Heart left ventricle (tissue), 16 donors: ENCODE measurements at places on chromosomes 11 and 22.

GRCh38 chr11:102283116-102283485, 34.2 kb upstream of the BIRC3 start:
- no peak for DNase-seq

DNA sequence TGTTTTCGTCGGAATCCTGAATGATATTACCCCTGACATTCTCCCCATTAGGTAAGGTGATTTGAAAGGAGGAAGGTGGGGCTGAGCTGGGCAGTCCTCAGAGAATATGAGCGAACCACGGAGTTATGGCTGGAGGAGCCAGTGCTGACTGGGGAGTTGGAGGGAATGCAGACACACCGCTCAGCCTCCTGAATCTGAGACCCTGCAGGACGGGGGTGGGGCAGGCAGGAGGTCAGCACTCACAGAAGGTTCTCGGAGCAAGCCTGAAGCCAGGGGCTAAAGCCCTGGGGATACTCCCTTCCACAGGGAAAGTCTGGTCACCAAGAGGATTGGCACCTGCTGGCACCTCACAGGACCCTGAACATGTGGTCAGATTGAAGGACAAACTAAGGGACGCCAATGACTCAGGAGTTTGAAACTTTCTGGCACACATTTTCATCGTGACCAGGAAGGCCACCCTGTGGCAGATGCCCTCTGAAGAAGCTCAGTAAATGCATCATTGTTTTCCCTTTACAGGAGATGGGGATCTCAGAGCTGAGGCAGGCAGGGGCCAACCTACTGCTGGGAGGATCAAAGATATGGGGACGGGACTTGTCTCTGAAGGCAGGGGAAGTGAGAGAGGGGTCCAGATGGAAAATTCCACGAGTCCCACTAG, 26.9 kb upstream of the FCHSD2 start:
- no peak for DNase-seq

DNA sequence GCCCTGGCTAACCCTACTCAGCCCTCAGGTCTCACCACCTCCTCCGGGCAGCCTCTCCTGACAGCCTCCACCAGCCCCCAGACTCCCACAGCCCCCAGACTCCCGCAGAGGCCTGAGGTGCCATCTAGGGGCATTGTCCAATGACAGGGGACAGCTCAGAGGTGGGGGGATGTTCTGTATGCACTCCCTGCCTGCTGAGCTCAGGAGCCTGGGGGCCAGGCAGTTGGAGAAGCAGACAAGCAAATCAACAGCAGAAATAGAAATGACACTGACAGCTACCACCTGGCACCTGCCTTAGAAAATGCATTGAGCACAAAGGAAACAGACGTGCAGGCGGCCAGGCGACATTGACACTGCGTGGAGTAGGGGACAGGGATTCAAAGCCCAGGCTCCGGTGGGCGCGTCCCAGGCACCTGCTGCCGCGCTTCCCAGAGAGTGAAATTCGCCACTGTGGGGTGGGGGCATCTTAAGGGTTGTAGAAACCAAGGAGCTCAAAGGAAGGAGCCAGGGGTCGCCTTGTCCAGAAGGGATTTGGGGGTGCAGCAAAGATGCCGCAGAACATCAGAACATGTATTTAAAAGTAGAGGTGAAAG, 22.5 kb upstream of the WNT7B start:
- peak; percentile 19 for DNase-seq

GRCh38 chr11:118522571-118523072, 4.7 kb upstream of the TTC36 start:
- DNase-seq: no peak

DNA sequence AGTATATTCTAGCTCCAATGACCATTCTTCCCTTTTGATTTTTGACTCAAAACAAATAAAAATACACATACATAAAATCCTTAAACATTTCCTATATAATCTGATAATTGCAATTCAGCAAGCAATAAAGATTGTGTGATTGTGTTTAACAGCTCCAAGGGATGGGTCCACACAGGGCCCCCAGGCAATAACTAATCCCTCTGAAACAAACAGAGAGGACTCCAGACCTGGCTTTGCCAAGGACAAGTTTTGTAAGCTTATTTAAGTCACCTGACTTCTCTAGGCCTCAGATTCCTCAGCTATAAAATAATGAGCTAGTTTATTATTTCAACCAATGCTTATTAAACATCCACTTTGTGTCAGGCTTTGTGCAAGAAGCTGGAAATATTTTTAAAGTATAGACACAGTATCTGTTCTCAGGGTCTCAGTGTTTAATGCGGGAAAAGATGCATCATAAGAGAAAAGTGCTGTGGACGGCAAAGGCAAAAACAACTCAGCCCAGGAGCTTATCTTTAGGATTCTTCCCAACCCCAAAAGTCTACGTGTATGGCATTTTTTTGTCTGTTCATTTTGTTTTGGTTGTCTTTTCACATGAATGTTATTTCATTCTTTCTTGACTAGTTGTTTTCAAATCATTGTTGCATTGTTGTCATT, 20.1 kb downstream of the FZD4 start:
- DNase-seq: no peak

DNA sequence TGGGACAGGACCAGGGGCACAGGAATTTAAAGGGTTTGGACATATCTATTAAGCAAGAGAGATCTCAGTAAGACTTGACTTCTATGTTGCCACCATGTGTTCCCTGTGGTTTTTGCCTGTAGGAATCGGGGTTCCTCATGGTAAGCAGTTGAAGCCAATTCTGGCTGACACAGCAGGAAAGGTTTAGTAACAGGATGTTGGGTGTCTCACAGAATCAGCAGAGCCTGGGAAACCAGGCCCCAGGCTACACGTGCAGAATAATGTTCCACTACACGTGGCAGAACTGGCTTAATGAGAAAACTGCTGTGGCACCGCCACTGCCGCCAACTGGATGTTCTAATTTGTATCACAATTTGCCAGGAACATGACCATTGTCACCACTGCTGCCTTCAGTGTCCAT, 264.6 kb upstream of the PLET1 start:
- no peak for DNase-seq

DNA sequence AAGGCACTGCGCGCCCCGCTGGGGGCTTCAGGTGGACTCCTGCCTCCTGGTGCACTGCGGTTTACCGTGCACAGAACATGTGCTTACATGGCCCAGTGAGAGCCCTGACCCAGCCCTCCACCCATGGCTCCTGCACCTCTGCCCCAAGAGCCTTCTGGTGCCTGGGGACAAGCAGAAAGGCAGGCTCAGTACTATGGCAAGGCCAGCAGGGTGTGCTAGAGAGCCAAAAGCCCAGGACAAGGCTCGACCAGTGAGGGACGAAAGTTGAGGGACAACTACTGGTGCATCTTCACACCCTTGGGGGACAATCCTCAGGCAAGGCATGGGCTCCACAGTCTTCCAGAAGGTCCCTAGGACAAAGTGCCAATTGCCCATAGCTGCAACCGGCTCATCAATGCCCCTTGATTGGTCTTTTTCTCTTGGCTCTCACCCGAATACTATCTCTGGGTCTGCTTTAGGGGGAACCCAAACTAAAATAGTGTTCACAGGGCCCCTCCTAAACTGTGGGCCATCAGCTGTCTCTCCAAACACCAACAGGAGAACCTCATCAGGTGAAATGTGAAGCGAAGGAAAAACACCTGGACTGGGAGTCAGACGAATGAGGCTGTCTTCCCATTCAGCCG, 13.5 kb downstream of the PGA5 start:
- peak; percentile 57 for DNase-seq

- peak; percentile 87 for DNase-seq
Observed at GRCh38 chr11:102452461-102453301, at the start of gene TMEM123. TMEM123 (minus strand) TSS chr11:102452765; CDS start chr11:102452623, 142 bp downstream.

DNA sequence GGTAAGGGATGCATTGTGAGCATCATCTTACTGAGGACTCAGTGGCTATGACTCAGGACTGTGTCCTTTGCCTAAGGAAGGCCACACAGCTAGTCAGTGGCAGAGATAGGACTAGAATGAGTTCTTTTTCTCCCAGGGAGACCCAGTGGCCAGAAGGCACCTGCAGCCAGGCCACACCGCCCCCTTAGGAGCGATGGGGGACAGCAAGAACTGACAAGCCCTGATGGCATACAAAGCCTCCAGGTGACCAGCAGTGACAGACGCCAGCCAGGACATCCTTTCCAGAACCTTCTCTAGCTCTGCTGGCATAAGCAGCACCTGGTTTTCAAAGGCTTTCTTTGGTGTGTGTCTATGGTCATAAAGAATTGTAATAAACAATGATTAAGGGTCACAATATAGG, 240.1 kb downstream of the ST3GAL4 start:
- no peak for DNase-seq

DNA sequence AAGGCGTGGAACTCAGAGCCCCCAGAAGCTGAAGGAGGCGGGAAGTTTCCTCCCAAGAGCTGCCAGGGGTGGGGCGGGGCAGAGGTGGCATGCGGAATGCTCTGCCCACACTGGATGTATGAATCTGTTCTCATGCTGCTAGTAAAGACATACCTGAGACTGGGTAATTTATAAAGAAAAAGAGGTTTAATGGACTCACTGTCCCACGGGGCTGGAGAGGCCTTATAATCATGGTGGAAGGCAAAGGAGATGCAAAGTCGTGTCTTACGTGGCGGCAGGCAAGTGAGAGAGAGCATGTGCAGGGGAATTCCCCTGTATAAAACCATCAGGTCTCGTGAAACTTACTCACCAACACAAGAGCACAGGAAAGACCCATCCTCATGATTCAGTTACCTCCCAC, 57.6 kb downstream of the SMIM38 start:
- DNase-seq: no peak

DNA sequence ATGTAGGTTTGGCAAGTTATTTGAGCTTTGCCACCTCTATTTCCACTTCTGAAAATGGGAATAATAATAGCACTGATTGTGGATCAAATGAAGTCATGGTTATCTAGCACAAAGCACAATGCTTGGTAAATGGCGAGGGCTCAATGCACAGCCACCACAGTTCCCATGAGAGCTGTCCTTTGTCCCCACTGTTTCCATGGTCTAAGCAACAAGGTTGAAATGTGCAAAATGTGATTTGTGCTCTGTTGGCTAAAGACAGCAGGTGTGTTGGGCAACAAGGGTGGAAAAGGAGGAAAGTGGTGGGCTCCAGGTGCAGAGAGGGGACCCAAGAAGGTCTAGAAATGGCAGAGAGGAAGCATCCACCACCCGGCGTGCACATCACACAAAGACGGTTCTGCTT, 200.5 kb downstream of the TRIM29 start:
- DNase-seq: no peak

- no peak for DNase-seq
Observed at GRCh38 chr11:30749268-30749667, 163.1 kb upstream of the MPPED2 start.

DNA sequence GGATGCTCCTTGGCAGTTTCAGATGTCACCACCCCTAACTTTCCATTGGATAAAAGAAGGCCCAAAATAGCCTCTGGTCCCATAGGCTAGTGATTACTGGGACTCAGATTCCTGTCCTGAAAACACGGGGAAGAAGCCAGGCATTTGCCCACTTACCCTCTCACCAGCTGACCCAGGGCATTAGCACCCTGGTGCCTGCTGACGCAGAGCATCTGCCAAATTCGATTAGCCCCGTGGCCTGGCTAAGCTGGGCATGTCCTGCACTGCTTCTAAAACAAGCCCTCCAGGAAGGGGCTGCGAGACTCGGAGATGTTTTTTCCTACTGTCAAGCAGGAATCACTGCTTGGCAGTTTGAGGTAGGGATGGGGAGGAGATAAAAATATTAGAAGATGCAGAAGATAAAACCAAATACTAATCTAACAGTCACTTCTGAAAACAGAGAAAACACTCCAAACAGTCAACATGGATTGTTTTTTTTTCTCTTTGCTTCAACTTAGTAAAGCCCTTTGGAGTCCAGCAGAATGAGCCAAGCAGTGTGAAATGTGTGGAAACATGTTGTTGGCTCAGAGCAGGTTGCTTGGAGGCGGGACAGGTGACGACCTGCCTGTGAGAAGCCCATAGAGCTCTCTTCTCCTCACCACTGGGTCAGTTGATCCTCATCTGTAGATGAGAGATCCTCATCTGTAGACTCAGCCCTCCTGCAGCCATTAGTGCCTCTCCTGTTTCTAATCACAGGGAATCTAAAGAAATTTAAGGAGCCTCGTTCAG, 54.0 kb downstream of the BDNF start:
- peak; percentile 63 for DNase-seq

DNA sequence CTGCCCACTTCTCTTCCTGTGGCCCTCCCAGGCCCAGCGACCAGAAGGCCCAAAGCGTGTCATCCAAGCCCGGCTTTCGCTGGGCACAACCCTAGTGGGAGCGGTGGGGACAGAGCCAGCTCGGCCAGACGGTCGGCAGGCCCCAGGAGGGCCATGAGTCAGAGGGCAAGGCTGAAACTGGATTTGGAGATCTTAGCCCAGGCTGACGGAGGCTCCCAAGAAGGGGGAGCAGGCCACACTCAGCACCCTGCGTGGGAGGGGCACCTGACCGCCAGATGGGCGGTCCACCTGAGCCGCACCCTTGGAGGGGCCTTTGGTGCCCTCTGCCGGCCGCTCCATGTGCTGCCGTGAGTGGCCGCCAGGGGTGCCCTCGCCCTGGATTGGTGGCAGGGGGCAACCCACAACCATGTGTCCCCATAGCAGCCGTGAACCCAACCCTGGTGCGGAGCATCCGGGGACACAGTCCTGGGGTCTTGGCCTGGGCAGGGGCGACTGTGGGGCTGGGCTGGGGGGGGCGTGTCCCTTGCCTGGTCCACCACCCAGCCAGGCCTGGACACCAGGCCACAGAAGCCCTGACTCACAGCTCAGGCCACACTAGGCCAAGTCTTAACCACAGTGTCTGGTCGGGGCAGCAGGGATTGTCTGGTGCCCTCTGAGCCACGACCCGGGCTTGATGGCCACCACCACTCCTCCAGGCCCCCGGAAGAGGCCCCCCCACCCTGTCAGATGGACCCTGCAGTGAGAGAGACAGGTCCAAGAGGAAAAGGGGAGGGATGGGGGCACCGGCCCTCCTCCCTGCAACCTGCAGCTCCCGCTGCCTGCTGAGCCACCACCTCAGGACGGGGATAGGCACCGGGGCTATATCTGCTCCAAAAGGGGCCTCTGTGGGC, 19.2 kb upstream of the TALDO1 start:
- peak; percentile 85 for DNase-seq

GRCh38 chr11:78277314-78277994, 88.7 kb downstream of the USP35 start:
- DNase-seq: no peak

DNA sequence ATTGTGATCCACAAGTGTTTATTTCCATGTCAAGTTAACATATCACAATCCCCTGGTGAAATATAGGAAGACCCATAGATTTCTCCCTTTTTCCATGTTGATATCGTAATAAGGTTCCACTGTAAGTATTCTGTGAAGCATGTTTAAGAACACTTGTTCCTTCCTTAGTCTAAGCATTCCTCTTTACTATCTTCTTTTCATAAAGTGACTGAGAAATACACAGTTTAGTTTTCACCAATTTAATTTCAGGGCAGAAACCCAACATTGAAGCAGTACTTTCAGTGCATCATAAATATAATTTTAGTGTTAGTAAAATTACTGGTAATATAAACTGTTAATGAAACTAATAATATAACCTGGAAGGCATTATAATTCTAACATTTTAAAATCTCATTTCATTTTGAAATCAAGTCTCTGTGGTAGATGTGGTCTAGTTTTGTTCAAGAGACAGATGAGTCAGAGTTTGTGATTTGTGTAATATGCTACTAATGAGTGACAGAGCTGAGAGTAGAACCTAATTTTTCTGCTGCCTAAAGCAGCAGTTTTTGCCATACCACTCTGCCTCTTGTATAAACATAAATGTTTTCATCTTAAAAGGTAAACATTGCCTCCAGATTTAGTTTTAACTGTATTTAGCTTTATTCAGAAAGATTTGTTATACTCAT, 79.4 kb downstream of the ATM start:
- no peak for DNase-seq
